Epithelial cell of proximal tubule (primary cell): ENCODE measurements at places on chromosomes 16 and 17. TPM values are rescaled to one million over a fixed set of nuclear protein-coding genes. Genes with fewer than 3 reads are reported as not detected.

Gene ADCY9
- total RNA-seq = 5.1 and 6.8 TPM in 2 replicates

DNA sequence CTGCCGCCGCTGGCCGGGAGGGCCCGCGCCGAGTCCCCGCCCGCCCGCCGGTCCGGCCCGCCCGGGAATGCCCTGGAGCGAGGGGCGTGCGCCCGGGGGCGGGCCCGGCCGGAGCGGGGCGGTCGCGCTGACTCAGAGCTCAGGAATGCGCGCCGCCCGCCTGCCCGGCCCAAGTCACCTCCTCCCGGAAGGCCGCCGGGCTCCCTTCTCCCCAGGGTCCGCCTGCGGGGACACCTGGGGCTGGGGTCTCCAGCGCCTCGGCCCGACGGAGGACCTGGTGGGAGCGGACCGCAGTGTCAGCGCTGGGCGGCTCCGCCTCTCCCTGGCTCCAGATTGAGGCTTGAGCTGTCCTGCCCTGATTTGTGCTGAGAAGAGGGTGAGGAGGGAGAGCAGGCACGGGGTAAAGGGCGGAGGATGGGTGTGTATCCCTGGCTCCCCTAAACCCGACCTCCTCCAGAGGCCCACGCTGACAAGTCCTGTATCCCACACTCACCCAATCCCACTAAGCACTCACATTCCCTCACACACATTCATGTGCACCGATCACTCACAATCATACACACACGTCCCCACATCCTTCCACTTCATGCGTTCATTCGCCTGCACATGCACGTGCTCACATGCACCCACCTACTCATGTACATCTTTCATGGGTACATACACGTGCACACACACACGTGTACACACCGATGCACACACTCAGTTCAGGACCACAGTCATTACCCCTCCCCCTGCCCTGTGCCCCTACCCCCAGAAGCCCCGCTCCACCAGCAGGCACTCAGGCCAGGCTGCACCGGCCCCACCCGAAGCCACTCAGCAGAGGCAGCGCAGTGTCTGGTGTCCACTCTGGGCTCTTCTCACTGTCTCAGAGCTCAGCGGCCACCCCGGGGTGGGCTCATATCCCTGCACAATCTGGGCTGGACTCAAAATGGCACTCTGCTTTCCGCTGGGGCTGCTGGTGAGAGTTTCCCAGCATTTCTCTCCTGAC lies at the start of gene RHBDF1:
TSS of gene RHBDF1 (minus strand) at position 71 of the 988 bp plus-strand sequence. CDS start 7,616 bp downstream, outside the sequence.
- DNase-seq = no peak

Gene KRT36
- not detected in 2 replicates for total RNA-seq

Gene C1QTNF1
- total RNA-seq = 2.1 and 2.2 TPM in 2 replicates

Gene GPRC5C
- 48.3 and 61.7 TPM in 2 replicates for total RNA-seq

Gene FOXC2
- 26.5 and 30.1 TPM in 2 replicates for total RNA-seq

Gene PRR35
- total RNA-seq = not detected in 2 replicates

DNA sequence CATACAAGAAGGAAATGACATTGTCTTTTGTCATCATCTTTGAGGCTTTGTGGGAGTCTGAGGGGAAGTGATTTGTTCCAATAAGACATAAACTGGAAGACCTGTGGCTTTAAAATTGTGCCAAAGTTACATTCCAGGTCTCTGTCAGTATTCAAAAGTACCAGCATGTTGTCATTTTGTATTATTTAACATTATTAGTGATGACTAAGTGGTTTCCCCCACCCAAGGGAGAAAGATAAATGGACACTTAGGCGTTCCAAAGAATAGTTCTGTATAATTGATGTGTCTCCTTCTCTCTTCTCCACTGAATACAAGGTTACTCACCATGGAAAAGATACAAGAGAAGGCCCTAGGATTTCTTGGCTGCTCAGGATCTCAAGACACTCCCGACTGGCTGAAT lies 3.8 kb downstream of the CFAP97D1 start:
- DNase-seq = no peak

Gene SMIM36
- not detected in 2 replicates for total RNA-seq

GRCh38 chr17:68443972-68444464 lies 13.3 kb downstream of the WIPI1 start:
- DNase-seq = no peak

Gene CHST4
- 0.12 and 1.1 TPM in 2 replicates for total RNA-seq

- peak; percentile 9 for DNase-seq
Measured at GRCh38 chr17:63189082-63189481, 223.0 kb downstream of the TANC2 start.

Gene CCL16
- not detected in 2 replicates for total RNA-seq

Gene CSHL1
- total RNA-seq = not detected in 2 replicates

DNA sequence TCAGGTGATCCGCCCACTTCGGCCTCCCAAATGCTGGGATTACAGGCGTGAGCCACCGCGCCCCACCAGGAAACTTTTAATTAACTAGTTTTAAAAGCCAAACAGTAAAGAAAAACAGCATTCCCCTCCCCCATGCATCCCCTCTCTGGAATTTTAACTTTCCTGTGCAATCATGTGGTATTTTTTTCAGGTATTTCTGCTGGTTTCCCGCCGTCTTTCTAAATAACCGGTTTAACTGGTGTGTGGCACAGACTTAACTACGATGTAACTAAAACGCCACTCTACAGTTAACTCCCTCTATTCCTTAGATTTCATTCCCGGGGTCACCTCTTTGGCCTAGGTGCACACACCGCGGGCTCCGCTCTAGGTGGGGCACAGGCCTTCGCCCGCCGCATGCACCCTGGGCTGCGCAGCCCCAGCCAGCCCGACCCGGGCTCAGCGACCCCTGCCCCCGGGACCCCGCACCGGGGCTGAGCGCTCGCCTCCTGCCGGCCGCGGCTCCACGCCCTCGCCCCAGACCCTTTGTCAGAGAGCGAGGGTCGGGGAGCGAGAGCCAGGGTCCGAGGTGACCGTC lies 15.1 kb upstream of the UTP6 start:
- no peak for DNase-seq

GRCh38 chr16:19911747-19912454 lies 27.3 kb upstream of the GPRC5B start:
- no peak for DNase-seq

- DNase-seq = no peak
Measured at GRCh38 chr17:49005140-49005539, 8.0 kb downstream of the IGF2BP1 start.

- no peak for DNase-seq
Measured at GRCh38 chr16:46782320-46782719, 34.2 kb upstream of the MYLK3 start.

DNA sequence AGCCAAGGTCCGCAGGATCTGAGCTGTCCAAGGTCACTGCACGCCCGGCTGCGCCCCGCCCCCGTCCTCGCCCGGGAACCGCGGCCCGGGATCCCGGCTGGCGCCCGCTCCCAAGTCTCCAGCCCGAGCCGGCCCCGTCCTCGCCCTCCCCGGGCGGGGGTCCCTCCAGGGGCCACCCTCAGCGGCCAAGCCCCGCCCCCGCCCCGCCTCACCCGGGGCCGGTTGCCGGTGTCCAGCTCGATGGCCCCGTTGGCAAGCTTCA lies 216 bp downstream of the VPS9D1 start:
- no peak for DNase-seq

- DNase-seq = no peak
Measured at GRCh38 chr17:29505836-29506235, 61.0 kb downstream of the ABHD15 start.

DNA sequence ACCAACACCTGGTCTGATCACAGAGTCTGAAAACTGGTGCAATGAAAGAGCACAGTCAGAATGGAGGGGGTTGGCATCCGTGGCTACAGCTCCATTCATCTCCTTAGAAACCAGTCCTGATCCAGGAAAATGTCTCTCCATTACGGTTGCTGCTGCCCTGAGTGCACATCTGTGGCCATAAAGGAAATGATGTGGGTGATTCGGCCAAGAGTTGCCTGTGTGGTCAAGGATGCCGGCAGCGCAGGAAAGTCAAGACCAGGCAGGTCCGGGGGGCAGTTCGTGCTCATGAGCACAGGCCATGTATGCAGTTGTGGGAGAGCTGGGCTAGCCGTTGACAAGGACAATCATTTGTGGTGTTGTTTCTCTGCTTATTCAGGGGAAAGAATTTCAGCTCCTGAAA lies 5.9 kb downstream of the XAF1 start:
- no peak for DNase-seq

DNA sequence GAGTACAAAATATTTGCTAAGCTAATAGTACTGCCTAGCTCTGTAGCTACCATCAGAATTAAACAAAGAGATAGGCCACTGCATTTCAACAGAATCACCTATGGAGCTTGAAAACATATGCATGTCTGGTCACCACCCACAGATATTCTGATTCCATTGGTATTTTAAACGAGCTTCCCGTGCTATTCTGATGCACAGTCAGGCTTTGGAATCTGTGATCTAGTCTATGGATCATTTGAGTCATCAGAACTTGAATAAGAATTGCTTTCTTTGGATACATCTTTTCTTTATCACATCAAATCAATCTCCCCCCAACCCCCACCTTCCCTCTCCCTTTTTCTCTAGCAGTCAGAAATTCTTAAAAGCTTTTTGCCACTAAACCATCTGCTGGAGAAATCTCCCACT lies 124.7 kb downstream of the NPIPB5 start:
- DNase-seq = no peak

GRCh38 chr17:47946929-47947397 lies 5.6 kb downstream of the PNPO start:
- DNase-seq = peak; percentile 64

Gene CCL4
- 0.40 TPM in 1 of 2 replicates, not detected in the other for total RNA-seq

DNA sequence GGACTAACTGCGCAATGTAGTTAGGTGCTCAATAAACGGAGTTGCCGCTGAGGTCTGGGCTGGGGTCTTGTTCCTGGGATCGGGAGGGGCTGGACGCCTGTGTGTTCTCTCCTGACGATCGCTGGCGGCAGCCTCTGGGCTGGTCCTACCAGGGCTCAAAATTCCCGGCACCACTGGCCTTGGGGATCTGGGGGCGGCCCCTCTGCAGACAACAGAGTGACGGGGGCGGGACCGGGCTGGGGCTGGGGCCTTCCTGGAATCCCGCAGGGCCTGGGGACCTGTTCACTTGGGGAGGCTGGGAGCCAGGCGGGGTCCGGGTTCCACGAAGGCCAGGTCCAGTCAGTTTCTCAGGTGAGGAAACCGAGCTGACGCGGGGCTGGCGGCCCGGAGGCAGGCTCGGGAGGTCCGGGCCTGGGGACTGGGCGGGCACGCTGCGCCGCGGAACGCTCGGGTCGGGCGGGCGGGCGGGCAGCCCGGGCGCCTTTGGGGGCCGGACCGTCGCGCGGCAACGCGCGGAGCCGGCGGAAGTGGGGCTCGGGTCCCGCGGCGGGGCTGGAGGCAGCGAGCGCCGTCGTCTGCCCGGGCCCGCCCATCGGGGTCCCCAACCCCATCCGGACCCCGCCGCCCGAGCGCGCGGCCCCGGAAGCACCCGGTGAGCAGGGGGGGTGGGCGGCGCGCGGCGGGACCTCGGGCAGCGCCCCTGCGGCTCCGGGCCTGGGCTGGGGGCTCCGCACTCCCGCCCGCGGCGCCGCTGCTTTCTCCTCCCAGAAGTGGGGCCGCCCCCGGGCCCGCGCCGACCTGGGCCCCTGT lies at the start of gene PIGQ:
TSS of gene PIGQ (plus strand) at position 524 of the 810 bp plus-strand sequence. CDS start 4,107 bp downstream, outside the sequence.
- no peak for DNase-seq

DNA sequence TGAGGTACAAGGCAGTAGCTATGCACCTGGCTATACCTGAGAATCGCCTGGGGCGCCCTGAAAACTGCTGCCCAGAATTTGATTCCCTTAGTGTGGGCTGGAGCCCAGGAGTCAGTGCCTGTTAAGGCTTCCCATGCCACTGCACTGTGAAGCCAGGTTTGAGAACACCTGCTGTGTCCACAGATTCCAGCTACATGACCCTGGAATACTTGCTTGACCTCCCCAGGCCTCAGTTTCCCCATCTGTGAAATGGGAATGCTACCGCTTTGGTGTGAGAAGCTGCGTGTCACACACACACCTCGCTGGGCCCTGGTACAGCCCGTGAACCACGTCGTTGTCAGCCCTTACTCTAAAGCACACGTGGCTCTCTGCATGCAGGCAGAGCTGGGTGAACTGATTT lies 271.0 kb downstream of the C16orf95 start:
- no peak for DNase-seq

GRCh38 chr17:34579979-34580684 lies 750 bp downstream of the TMEM132E start:
- DNase-seq = no peak

GRCh38 chr16:89153848-89154271 lies 17.7 kb upstream of the CDH15 start:
- no peak for DNase-seq

DNA sequence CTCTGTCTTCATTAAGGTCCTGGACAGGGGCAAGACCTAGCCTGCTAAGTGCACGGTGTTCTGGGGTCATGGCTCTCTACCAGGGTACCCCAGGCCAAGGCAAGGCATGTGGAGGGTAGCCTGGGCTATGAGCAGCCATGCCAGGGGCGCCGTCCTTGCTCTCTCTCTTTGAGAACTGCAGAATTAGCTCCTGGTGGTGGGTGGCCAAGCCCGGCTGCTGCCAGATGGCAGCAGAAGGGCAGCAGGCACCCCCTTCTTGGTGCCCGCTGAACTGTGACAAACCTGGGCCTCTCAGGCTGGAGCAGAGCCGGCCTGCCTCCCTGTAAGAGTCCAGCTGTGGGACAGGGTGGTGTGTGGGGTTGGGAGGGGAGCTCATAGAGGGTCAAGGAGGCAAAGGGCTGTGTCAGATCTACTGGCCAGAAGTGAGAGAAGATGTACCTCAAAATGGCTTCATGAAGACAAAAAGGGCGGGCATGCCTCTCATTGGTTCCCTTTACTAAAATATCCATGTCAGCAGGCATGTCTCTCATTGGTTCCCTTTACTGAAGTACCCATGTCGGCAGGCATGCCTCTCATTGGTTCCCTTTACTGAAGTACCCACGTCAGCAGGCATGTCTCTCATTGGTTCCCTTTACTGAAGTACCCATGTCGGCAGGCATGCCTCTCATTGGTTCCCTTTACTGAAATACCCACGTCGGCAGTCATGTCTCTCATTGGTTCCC lies 81.7 kb upstream of the SDK2 start:
- DNase-seq = no peak

DNA sequence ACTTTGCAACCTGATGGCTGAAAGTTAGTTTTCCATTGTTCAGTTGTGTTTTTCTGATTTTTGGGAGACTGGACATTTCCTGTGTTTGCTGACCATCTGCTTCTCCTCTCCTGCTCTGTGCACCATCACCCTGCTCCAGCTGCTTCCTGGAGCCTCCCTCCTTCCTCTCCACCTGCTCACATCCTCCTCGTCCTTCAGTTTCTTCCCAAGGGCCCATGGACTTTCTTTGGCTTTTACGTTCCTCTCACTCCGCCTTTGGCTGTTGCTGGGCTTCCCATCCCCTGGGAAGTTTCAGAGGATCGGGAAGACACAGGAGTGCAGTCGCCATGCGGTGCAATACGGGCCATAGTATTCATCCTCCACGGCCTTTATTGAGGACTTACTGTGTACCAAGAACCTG lies 61.6 kb downstream of the TNFRSF13B start:
- DNase-seq = no peak

Gene ACLY
- 193 and 311 TPM in 2 replicates for total RNA-seq

DNA sequence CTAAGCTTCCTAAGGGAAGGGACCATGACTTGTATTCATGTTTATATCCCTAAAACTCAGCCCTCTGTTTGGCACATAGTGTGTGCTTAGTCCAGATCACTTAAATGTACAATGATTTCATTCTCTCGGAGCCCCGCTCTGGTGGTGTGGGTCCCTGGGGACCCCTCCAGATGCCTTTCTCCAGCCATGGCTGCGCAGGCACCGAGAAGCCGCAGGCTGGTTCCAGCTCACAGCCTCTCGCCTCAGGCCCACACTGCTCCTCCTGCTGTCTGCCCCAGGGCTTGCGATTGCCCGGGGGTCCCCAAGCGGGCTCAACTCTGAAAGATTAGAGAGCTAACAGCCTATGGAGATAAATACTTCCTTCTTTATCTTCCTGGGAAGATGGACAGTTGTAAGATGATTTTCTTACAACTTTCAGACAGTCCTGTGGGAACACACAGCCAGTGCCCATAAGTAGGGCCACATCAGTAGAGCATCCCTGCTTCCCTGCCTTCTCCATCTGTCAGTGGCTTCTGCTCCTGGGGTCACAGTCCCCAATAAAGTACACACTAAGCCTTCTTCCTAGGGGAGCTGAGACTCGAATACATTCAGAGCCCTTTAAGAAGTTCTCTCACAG lies 66.2 kb downstream of the CENPV start:
- DNase-seq = no peak
